Heart left ventricle (tissue), 16 donors: ENCODE measurements at places on chromosomes 7 and 10. TPM values are rescaled to one million over a fixed set of nuclear protein-coding genes. Genes with fewer than 3 reads are reported as not detected.

The SLC12A9 gene
- total RNA-seq = 23.6 TPM

The CCDC146 gene
- total RNA-seq = 5.9 TPM

The CRYGN gene
- not detected for total RNA-seq

DNA sequence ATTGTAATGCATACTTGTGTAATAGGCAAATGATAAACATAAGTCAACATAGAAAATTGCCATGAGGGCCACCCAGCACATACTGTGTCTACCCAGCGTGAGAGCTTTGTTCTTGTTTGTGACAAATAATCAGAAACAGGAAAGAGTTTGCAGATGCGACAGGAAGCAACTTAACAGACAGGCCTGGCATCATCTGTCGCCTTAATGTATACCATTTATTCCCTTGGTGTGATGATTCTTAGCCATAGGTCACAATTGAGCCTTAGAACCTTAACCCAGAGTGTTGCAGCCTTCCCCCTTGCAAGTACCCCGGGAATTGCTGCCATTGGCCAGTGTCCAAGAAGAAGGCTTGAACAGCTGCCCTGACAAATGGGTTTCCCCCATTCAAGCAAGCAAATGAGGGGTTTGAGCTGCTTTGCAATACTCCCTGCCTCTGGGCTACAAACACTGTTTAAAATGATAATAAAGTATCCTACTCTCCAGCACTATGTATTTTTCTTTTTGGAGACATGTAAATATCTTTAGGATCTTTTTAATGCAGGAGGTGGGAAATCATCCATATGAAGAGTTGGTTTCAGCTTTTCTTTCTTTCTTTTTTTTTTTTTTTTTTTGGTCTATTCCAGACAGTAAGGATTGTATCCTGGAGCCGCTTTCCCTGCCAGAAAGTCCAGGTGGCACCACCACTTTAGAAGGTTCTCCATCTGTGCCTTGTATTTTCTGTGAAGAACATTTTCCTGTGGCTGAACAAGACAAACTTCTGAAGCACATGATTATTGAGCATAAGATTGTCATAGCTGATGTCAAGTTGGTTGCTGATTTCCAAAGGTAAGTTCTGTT lies 80.0 kb downstream of the ZNF277 start:
- H3K4me3 ChIP-seq = no peak overlapping the region
- H3K36me3 ChIP-seq = peaks cover 4% of the 10 kb centered on the region
- no peak for DNase-seq
- H3K27me3 ChIP-seq = no peaks in the 10 kb centered on the region

- H3K4me1 ChIP-seq = no peaks in the 10 kb centered on the region
- no peak overlapping the region for H3K4me3 ChIP-seq
- no peaks in the 10 kb centered on the region for H3K27me3 ChIP-seq
- no peaks in the 10 kb centered on the region for H3K36me3 ChIP-seq
Measured at GRCh38 chr10:113921561-113922370, 67.3 kb downstream of the NHLRC2 start.

DNA sequence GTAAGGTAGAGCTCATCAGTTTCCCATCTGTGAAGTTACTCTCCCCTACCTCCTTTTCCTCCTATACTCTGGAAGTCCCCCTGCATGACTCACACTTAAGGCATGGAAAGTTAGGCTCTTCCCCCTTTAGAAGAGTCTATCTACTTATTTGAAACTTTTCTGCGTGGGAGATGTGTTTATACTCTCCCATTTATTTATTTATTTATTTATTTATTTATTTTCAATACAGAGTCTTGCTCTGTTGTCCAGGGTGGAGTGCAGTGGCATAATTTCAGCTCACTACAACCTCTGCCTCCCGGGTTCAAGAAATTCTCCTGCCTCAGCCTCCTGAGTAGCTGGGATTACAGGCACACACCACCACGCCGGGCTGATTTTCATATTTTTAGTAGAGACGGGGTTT lies 107.5 kb upstream of the JCAD start:
- H3K4me1 ChIP-seq = no peaks in the 10 kb centered on the region
- no peaks in the 10 kb centered on the region for H3K36me3 ChIP-seq
- no peaks in the 10 kb centered on the region for H3K27me3 ChIP-seq
- no peak for DNase-seq
- H3K4me3 ChIP-seq = no peak overlapping the region

GRCh38 chr10:110495731-110496552 lies 1.8 kb upstream of the DUSP5 start:
- H3K27me3 ChIP-seq = no peaks in the 10 kb centered on the region
- peak overlapping the region; percentile 90 for H3K27ac ChIP-seq
- H3K4me3 ChIP-seq = peak overlapping the region; percentile 66
- peaks cover 35% of the 10 kb centered on the region for H3K4me1 ChIP-seq

DNA sequence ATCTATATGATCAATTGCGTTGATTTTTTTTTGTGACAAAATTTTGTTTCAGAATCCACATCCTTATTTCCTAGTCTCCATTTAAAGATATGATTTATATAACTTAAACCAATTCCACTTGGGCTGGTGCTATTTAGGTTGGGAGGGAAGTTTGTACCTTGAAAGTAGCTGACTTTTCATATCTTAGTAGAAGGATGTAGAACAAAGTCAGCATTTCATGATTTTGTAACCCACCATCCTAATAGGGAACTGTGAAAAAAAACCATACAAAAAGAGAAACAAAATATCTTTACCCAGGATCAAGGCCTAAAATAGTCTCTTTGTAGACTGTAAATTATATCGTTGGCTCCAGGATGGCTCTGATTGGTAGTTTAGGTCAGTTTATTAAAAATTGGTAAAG lies 8.3 kb downstream of the HECTD2 start:
- H3K27me3 ChIP-seq = no peaks in the 10 kb centered on the region
- H3K4me1 ChIP-seq = no peaks in the 10 kb centered on the region
- H3K27ac ChIP-seq = no peak overlapping the region
- no peak for DNase-seq
- no peaks in the 10 kb centered on the region for H3K36me3 ChIP-seq

DNA sequence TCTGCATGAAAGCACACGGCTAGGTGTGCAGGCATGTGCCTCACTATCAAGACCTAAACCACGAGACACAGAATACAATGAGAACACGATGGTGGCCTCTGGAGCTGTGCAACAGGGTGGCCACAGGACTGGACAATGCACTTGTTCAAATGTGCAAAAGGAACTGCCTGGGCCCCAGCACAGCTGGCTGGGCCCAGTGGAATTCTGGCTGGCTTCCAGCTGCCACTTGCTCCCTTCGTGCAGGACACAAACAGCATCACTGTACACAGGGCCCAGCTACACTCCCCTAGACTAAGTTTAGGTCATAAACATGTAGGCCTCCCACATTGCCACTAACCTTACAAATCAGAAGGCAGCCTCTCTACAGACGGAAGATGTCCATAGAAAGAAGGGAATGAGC lies 23.4 kb downstream of the DOCK4 start:
- H3K27me3 ChIP-seq = no peaks in the 10 kb centered on the region
- H3K4me1 ChIP-seq = peaks cover 64% of the 10 kb centered on the region
- H3K36me3 ChIP-seq = no peaks in the 10 kb centered on the region
- H3K4me3 ChIP-seq = no peak overlapping the region
- peak; percentile 46 for DNase-seq
- no peak overlapping the region for H3K27ac ChIP-seq

- no peaks in the 10 kb centered on the region for H3K4me1 ChIP-seq
- peaks cover 5% of the 10 kb centered on the region for H3K27me3 ChIP-seq
- no peak for DNase-seq
- H3K4me3 ChIP-seq = no peak overlapping the region
- no peak overlapping the region for H3K27ac ChIP-seq
Measured at GRCh38 chr10:133196221-133196915, 33.6 kb upstream of the UTF1 start.
